ENCODE measurements at places on chromosomes 5 and 9.

GRCh38 chr9:19161257-19162025 lies 34.1 kb upstream of the PLIN2 start:
- peak; percentile 31 for DNase-seq

- DNase-seq: no peak
These were observed 60.1 kb downstream of the MAT2B start for GRCh38 chr5:163565492-163565891.

DNA sequence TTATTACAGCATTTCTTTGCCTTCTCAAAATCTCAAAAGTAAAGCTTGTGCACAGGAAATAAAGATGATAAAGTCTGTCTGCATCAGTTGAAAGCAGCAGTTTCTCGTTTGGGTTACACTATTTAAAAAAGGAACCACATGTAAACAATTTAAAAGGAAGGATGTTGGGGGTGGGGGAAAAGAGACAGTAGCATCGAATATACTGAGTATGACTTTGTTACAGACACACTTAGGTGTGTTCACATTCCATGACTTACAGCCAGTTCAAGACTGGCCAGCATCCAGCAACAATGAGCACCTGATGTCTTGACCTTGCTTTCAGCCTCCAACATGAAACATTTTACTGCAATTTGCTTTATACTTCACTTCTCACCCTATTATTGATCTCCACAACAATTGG lies 8.7 kb downstream of the GAPT start:
- no peak for DNase-seq

DNA sequence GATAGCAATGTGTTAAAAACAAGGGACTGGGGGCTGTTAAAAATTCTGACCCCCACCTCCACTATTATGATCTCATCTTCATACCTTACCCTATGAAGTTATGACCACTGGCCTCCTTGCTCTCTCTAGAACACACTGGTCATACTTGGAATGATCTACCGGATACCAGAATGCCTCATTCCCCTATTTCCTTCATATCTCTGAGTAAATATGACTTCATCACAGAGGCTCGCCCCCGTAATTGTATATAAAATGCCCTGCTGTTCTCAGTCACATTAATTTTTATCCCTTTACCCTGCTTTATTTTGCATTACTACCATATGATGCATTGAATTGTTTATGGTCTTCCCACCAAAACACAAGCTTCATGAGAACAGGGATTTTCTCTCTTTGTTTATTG lies 29.2 kb downstream of the IZUMO3 start:
- DNase-seq: no peak

DNA sequence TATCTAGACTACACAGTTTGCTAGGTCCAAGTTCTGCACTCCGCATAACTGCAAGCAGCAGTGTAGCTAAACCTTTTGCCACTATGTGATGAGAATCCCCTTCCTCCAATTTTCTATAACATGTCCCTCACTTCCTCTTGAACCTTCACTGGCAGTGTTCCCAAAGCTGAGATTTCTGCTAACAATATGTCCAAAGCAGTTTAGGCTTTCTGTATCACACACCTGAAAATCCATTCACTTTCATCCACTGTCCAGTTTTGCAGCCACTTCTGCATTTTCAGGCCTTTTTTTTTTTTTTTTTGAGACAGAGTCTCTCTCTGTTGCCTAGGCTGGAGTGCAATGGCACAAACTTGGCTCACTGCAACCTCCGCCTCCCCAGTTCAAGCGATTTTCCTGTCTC lies 111.1 kb downstream of the GADD45G start:
- no peak for DNase-seq

DNA sequence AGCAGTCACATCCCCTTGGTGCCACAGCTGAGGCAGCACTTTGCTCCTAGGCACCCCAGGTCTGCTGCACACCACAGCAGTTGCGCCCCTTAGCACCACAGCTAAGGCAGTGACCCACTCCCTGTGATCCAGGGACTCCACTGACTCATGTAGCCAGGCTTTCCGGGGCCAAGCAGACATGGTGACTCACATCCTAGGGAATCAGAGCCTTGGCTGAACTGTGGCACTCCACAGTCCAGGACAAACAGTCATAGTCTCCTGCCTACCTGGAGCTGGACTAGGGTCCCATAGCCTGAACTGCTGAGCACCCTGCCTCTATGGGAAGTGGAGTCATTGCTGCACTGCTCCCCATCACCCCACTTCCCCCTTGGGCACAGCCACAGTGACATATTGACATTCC lies 338.7 kb downstream of the NPR3 start:
- no peak for DNase-seq

DNA sequence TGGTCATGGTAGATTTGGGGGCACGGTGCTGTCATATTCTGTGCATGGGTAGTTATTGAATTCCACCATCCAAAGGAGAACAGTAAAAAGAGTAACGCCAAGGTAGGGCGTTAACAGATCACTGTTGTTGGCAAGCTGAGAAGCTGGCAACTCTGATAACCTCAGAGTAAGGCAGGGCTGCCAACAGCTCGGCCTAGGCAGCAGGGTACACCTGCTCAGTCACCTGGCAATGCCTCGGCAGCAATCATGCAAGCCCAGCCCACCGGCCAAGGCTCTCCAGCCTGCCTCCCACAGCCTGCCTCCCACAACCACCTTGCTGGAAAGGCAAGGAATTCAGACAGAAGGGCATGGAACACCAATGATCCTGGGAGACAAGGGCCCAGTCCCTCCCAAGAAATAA lies 63.9 kb downstream of the KLHL3 start:
- DNase-seq: no peak

Measured in stimulated activated CD8-positive, alpha-beta memory T cell treated with anti-CD3 and anti-CD28 coated beads, Interleukin-7, amount 100 ng/mL, for 4 hours (primary cell).